ENCODE measurements at places on chromosomes 6 and 20.

GRCh38 chr6:148608199-148608951, 138.5 kb upstream of the UST start:
- DNase-seq = no peak

DNA sequence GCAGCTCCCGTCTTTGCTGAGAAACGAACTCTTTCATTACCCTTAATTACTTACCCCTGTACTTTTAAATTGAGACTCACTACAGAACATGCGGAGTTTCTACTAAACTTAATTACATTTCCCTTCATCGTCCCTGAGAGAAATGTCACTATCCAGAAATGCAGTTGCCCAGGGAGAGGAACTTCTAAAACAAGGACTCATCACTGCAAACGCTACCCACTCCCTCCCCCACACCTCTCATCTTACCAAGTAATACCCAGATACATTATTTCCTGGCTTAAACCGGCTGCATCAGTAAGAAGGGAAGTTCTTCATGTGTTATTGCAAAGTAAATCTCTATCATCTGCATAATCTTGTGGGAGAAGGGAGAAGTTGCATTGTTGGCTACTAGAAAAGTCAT, 138.3 kb downstream of the IPCEF1 start:
- no peak for DNase-seq

GRCh38 chr6:168507730-168508129, 66.7 kb downstream of the SMOC2 start:
- DNase-seq = no peak

DNA sequence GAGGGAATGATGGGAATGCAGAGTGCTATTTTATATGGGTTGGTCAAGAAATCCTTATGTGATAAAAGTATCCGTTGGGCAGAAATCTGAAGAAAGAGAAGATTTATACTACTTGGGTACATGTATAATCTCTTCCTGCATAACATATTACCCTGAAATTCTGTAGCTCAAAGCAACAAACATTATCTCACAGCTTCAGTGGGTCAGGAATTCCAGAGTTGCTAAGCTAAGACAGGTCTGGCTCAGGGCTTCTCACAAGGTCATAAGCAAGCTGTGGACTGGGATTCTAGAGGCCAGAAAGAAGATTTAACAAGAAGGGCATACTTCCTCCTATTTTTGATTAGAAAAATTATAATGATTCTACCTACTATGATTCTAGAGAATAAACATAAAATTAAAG, 172.5 kb upstream of the THEMIS start:
- no peak for DNase-seq

- DNase-seq = no peak
Measured at GRCh38 chr20:62805711-62806382, 1.2 kb downstream of the OGFR start.

DNA sequence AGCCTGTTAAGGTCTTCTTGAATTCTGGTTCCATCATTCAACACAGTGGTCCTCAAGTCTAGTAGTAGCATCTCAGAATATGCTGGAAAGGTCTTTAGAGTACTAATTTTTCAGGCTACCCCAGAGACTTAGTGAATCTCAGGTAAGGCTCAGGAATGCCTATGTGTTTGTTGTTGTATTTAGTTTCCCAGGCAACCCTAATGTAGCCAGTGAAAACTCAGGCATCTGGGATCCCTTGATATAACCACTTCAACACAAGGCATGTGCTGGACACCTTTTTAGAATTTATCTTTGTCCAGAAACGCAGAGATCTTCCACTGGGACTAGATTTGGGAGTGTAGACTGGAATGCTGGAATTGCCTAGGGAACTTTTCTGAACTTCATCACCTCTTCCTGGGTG, 597.9 kb upstream of the FLRT3 start:
- no peak for DNase-seq

- DNase-seq = no peak
Measured at GRCh38 chr6:1313767-1314503, 2.0 kb downstream of the FOXQ1 start.

GRCh38 chr20:48143435-48144081, 358.3 kb upstream of the SULF2 start:
- DNase-seq = no peak

DNA sequence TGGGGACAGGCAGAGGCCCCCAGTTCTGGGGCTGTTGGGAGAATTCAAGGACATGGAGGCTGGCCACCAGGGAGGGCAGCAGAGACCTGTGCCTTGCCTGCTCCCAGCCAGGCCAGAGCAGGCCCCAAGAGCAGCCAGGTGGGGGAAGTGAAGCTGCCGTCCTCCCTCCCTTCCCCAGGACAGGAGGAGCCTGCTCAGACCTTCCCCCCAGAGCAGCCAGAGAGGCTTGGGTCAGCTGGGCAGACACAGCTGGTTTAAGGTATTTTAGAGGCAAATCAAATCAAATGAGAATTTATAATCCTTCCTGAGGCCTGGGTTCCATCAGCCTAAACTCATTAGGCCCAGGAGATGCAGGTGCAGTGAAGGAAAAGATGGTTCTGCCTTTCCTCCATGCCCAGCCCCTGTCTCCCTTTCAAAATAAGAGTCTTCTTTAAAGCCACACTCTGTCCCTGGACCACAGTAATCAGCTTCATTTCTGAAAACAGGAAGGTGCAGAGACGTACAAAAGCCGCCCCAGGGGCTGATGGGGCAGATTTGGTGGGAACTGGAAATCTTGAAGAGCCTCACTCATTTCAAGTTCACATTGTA, 21.7 kb downstream of the BMP7 start:
- no peak for DNase-seq

- no peak for DNase-seq
Measured at GRCh38 chr6:142700032-142700431, 244.9 kb downstream of the HIVEP2 start.

- DNase-seq = no peak
Measured at GRCh38 chr6:39812853-39813533, 20.8 kb downstream of the DAAM2 start.

DNA sequence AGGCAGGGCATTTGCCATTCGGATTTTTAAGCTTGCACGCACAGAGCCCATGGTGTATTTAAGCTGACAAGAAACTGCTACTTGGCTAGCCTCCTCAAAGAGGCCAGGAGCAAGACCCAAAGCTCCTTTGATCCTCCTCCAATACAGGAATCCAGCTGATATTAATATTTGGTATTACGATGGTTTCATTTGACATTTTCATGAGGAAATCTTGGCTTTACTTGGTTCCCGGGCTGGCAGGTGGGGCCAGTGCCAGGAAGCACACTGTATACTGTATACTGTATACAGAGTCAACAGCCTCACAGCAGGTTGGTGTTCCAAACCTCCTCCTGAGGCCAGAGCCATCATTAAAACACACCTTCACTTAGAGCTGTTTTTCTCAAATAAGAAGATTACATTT, 138.2 kb upstream of the ARMC2 start:
- DNase-seq = no peak

DNA sequence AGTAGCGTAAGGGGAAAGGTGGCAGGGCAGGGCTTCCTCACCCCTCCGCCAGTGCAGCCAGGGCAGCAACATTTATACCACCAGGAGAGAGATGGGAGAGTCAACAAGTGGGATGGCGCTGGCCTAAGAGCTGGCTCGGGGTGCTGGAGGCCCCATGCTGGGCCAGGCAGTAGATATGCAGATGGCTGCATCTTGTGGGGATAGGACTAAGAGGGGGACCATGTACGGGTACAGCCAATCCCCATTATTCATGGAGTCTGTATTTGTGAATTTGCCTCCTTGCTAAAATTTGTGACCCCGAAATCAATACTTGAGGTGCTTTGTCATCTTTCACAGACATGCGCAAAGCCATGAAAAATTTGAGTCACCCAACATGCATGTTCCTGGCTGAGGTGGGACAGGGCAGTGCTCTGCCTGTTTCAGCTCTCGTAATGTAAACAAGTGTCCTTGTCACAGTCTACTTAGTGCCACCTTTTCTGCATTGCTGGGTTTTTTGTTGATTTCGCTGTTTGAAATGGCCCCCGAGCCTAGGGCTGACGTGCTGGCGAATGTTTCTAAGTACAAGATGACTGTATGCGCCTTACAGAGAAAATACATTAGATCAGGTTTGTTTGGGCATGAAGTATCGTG, 27.5 kb upstream of the TAF8 start:
- DNase-seq = no peak

DNA sequence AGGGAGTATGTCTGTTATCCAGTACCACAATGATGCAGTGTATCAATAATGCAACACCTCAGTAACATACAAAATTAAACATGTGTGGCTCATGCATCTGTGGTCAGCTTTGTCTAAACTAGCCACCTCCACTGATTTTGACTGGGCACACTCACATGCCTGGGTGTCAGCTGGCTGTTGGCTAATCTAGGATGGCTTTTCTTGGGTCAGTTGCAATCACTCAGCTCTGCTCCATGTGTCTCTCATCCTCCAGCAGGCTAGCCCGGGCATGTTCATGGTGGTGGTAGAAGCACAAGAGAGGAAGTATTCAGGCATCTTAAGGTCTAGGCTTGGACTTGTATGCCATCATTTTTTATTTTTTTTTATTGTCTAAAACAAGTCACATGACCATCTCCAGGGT, 59.3 kb upstream of the JAG1 start:
- no peak for DNase-seq

DNA sequence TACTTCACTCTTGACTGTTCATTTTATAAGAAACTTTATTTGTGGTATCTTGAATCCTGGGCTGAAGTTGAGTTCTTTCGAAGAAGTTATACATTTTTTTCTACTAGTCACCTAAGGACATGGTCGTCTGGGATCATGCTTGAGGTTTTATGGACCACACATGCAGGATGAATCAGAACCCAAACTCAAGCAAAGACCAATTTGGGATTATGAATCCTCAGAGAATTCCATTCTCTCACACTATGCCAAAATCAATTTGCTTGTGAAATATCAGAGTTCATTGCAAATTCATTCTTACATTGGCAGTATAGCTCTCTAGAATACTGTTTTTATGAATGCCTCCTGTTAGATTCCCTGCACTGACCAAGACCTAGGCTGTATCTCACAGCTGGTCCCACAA, 114.3 kb upstream of the HDAC2 start:
- DNase-seq = no peak

DNA sequence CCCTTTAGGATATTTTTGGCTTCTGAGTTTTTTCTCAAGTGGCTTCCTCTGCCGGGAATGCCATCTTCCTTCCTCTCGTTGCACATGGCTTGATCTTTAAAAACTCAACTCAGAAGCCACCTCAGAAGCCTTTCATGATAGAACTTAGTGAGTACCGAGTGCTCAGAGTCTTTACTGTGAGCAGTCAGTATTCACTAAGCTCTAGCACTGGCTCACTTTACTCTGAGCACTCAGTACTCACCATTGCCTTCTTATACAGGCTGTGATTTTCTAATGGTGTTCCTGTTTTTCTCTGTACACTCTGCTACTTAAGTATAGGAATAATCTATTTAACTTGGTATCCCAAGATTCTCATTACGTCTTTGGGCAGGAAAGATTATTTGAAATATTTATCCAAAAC, 116.2 kb downstream of the PFDN4 start:
- DNase-seq = no peak

DNA sequence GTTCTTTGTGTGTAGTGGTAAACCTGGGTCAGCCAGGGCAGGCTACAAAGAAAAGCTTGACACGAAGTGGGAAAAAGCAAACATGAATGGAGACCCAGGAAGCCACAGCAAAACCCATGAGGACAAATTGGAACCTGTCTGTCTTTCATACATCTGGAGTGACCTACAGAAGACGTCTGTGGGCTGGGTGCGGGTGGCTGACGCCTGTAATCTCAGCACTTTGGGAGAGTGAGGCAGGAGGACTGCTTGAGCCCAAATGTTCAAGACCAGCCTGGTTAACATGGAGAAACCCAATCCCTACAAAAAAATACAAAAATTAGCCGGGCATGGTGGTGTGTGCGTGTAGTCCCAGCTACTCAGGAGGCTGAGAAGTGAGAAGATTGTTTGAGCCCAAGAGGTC, 114.8 kb downstream of the PRND start:
- no peak for DNase-seq

DNA sequence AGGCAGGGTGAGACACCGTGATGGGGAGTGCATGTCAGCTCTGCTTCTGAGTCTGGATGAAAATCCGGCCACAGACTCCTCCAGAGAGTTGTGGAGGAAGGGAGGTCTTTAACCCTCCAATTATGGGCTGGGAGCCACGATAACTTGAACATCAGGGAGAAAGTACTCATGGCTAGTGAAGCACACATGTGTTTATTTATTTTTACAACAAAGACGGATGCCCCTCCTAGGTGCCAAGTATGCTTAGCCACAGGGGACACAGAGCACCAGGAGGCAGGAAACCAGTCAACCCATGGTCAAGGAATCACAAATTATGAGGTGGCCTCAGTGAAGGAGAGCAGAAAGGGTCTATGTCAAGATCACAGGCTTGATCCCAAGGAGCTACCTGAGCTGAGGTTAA, 54.1 kb downstream of the ZNF217 start:
- DNase-seq = no peak

GRCh38 chr6:18693881-18694280, 306.7 kb downstream of the RNF144B start:
- DNase-seq = no peak

DNA sequence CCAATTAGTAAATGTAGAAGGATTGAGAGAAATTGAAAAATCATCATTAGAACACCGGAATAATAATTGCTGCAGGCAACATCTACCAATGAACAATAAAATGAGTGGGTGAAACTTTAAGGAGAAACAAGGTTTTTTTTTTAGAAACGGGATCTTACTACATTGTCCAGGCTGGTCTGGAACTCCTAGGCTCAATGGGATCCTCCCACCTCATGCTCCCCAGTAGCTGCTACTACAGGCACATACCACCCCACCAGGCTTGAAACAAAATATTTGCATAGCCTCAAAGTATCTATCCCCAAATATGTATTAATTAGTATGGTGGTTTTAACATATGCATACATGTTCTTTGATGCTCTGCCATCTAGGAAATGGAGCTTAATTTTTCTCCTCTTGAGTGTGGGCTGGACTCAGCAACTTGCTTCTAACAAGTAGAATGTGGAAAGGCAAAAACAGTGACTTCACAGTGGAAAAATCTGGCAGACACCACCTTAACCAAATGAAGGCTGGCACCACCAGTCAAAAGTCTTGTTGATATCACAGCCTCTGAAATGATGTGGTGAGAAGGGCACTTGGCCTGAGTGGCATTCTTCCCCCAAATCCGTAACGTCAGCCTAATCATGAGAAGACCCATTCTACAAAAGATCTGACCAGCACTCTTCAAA, 12.1 kb downstream of the NRSN2 start:
- no peak for DNase-seq

DNA sequence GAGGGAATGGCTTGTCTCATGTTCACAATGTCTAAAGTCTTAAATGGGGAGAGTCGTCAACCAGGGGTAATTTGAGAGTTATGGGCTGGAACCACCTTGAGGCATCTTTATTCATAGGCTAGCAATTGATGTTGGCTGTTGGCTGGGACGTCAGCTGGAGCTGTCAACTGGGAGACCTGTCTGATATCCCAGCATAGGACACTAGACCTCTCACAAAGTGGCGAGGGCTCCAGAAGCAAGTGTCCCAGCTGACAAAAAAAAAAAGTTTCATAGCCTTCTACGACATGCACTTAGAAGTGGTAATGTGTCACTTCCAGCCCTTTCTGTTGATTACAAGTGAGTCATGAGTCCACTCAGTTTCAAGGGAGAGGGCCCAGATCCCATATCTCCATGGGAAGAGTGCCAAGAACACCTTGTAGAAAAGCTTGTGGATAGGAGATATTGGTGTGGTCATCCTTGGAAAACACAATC, 278.0 kb downstream of the ESR1 start:
- DNase-seq = no peak

Measured in activated CD8-positive, alpha-beta T cell treated with anti-CD3 and anti-CD28 coated beads, Interleukin-2, amount 10 ng/mL, durations not matched to agents 7 days and 5 days (primary cell).